Lung (tissue), 17 donors: ENCODE measurements at places on chromosomes 12 and 14. TPM values are rescaled to one million over a fixed set of nuclear protein-coding genes. Genes with fewer than 3 reads are reported as not detected.

DNA sequence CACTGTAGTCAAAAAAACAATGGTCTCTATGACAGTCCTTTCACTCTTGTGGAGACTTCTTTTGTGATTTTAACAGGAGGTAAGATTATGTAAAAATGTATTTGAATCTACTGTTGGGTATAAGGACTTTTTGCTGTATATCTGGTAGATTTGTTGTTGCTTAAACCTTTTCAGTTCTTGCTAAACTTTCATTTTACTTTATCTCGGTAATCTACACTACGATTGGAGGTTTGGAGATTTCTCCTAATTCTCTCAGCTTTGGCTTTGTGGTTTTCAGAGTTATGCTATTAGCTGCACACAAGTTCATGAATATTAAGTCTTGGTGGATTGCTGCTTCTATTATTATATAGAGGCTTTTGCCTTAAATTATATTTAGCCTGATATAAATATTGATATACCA lies 116.6 kb upstream of the HIF1A start:
- no peak for DNase-seq

DNA sequence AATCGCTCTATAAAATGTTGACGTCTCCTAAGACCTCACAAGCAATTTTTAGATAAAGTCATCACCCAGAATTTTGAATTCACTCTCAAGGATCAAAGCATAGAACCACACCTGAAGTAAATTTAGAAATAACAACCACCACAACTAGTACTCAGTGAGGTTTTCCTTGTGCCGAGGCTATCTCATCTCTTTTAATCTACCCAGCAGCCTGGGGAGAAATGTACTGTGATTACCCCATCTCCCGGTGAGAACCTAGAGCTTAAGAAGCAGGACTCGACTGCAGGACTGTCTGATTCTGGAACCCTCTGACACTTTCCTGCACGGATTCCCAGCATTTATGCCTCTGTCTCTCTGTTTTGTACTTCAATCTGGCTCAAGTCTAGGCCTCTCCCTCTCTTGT lies 180.9 kb upstream of the PLXNC1 start:
- no peak for DNase-seq

GRCh38 chr14:68367536-68367935 lies 425.3 kb downstream of the ZFP36L1 start:
- DNase-seq = peak; percentile 26

DNA sequence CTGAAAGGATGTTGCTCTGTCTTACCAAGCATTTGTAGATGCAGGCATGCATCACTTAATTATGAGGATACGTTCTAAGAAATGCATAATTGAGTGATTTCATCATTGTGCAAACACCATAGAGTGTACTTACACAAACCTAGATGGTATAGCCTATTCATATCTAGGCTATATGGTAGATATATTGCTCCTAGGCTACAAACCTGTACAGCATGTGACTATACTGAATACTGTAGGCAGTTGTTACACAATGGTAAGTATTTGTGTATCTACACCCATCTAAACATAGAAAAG lies 75.9 kb downstream of the IFT81 start:
- no peak for DNase-seq

DNA sequence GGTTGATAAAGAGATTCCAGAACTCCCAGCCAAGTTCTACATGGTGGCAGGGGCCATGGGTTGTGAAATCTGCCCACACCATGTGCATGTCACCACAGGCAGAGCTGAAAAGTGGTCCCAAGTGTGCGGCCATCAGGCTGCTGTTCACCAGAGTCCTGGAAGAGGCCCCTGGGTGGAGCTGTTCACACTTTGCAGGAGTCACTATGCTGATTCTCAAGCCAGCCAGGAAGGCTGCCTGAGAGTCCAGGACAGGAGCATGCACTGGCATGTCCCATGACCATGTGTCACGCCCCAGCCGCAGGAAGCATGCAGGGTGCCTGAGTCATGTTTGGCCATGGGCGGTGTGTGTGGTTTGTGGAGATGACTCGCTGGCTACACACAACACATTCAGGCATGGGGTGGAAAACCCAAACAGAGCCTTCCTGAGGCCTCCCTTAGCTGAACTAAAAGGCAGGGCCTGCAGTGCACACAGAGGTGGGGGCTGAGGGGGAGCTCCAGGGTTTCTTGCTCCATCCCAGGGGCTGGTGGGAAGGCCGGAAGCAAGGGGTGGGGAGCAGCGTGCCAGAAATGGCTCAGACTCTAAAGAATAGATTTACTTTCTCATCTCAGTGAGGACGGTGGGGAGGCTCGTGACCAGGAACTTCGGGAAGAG lies 19.4 kb downstream of the ABCB9 start:
- DNase-seq = no peak

GRCh38 chr12:111084158-111084557 lies 163.8 kb upstream of the MYL2 start:
- DNase-seq = no peak

AMIGO2 gene
- polyA plus RNA-seq = 9.5 TPM

DNA sequence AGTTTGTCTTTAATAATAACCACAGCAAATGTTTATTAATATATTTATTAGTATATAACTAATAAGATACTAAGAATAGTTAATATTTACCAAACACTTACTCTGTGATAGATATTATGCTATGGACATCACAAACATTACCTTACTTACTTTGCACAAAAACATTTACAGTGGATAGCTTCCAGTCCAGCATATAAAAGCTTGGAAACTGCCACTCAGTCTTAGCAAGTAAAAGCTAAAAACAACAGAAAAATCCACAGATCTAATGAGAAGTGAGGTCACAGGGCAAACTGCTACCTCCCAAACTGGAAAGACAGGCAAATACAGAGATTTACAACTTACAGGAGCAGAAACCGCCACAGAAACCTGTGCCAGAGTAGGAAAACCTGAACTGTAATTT lies 99.8 kb downstream of the METTL25 start:
- no peak for DNase-seq

DNA sequence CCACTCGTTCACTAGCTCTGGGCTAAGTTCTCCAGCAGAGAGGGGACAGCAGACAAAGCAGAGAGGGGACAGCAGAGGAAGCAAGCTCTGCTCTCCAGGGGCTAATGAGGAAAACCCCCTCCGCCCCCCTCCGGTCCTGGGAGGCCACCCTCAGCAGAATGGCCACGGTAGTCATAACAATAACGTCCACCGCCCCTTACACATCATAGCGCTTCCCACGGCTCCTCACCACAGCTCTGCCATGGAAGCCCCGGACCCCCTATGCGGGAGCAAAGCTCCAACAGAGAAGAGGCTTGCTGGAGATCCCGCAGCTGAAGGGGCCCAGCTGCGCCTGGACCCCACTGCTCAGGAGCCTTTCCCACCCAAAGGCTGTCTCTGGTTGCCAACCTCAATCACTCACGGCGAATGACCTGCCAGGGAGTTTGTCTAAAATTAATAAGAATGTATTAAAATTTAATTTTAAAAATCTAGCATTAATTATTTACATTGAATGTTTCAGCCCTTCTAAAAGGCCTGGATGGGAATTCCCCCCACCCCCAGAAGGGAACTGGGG lies 17.4 kb downstream of the BEGAIN start:
- DNase-seq = no peak

DNA sequence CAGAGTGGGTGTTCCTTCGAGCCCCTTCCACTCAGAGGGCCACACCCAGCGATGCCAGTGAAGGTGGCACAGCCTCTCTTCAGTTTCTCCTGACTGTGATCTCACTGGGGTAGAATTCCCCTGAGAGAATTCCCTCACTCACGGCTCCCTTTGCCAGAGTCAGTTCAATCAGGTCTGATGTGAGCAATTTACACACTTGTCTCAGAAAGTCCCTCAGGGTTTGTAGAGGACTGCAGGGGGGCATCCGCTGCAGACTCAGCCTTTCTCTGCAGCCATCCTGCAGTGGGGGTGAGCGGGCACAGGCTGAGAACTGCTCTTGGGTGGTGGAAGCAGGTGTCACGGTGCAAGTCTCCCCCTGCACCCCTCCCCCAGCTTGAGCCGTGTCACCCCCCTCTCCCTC lies 205.4 kb upstream of the PRMT8 start:
- DNase-seq = no peak

TAS2R10 gene
- 0.18 TPM for polyA plus RNA-seq

DNAI7 gene
- polyA plus RNA-seq = 2.5 TPM

GRCh38 chr12:100401660-100402059 lies 44.8 kb downstream of the SLC17A8 start:
- no peak for DNase-seq

DNA sequence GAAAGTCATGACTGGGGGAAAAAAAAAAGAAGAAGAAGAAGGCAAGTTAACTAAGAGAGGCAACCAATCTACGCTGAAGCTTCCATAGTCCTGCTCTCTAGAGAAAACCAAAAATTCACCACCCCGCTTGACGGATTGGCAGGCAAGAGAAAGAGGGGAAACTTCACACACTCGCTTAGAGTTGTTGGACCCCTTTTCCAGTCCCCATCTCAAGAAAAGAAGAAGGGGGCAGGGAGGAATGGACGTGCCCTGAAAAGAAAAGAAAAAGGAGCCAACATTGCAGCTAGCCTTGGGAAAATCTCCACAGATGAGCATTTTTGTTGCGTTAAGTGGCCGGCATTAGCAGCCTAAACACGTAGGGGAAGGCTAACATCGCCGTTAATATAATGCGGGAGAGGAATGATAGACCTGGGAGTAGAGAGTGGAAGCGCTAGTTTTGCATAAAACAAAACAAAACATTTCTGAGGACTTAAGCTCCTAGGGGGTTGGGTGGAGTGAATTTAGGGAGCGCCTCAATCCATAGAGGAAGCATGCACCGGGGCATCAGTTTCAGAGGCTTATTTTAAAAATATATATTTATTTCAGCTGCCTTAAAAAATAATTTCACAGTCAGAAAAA lies 11.3 kb upstream of the FOXG1 start:
- no peak for DNase-seq

DNA sequence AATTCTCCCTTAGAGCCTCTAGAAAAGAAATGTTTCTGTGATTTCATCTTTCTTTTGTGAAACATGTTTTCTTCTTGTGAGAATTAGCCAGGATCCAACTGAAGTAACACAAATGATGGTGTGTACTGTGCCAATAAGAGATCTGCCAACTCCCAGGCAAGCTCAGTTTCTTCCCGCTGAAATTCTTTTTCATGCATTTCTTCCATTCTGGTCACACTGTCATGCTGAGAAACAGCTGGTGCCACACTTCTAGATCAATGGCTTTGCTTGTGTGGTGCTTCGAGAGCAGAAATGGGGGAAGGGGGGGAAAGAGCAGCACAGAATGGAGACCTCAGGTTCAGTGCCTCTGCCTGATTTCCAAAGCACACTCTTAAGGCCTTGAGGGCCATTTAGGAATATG lies 41.4 kb upstream of the FGF6 start:
- DNase-seq = no peak

DNA sequence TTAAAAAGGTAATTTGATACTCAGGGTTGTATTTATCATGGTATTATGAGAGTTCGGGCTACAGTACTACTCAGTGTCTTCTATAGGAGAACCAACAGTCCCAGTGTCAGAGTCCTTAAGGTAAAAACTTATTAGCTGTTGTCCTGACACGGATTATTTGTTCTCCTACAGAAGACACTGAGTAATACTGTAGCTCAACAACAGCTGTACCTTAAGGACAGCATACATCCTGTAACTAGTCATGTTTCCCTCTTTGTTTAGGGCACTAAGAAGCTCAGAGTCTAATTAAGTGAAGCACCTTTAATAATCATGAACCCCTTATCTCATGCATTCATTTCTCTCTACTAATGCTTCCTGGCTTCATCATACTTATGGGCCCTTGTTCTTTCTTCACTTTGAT lies 33.9 kb downstream of the ARF6 start:
- no peak for DNase-seq

- DNase-seq = no peak
These were observed 79.1 kb downstream of the KCNK10 start for GRCh38 chr14:88243946-88244345.

- DNase-seq = no peak
These were observed 212.0 kb downstream of the SLC15A4 start for GRCh38 chr12:128611736-128612135.

HOXC13 gene
- polyA plus RNA-seq = not detected

- peak; percentile 58 for DNase-seq
These were observed 2.1 kb downstream of the DIP2B start for GRCh38 chr12:50506753-50507473.

DNA sequence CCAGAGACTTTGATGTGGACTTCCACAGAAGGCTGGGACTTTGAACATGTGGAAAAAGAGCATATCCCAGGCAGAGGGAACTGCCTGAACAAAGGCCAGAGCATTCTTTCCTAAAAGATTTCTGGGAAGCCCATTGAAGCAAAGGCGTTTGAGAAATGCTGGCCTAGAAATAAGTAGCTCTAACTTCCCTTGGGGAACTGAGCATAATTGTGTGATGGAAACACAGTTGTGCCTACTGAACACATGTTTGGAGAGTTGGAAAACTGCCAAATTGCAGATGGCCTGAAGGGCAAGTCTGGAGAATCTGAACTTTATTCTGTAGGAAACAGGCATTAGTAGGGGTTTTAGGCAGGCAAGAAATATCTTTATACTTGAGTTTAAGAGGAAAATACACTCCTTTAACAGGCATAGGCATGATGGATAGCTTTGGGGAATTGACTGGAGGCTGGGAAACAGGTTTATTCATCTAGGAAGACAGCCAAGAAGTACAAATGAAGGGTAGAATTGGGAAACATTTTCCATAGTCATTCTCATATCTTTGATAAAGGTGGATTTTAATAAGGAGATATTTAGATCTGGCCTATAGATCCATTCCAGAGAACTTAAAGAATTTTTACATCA lies 134.1 kb downstream of the TPH2 start:
- DNase-seq = no peak

DNAH10 gene
- polyA plus RNA-seq = 2.4 TPM

AQP2 gene
- not detected for polyA plus RNA-seq

P2RX2 gene
- 0.05 TPM for polyA plus RNA-seq

DNA sequence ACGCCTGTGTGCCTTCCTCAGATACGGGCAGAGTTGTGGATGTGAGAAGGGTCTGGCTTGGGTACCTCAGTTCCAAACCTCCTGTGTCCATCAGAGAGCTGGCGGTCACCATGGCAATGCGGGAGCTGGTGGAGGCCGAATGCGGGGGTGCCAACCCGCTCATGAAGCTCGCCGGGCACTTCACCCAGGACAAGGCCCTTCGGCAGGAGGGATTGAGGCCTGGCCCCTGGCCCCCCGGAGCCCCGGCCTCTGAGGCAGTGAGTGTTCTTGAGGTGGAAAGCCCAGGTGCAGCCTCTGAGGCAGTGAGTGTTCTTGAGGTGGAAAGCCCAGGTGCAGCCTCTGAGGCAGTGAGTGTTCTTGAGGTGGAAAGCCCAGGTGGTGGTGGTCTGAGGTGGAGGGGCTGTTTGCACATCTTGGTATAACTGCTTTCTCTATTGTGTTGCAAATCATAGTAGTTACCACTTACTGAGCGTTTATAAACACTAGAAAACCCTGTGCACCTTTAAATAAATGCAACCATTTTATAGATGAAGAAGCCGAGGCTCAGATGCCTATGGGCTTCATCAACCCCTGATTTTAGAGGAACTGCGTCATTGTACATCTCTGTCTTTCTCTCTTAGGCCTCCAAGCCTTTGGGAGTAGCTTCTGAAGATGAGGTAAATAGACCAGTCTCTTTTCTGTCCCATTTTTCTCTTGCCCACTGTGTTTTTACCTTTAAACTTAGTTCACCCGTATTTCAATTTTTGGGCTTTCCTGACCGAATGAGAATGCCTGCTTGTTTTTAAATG lies 976 bp downstream of the PEX5 start:
- peak; percentile 3 for DNase-seq

ZNF385A gene
- polyA plus RNA-seq = 15.3 TPM

ABCB9 gene
- 2.7 TPM for polyA plus RNA-seq

CLEC12A gene
- 19.2 TPM for polyA plus RNA-seq

- DNase-seq = no peak
These were observed 165.4 kb upstream of the TMEM260 start for GRCh38 chr14:56414236-56414635.

GRCh38 chr12:10128687-10129086 lies 1.3 kb downstream of the CLEC7A start:
- DNase-seq = no peak
